Cerebellar nuclear complex (tissue), 1 donor: ENCODE measurements at places on chromosomes 5 and 9.

DNA sequence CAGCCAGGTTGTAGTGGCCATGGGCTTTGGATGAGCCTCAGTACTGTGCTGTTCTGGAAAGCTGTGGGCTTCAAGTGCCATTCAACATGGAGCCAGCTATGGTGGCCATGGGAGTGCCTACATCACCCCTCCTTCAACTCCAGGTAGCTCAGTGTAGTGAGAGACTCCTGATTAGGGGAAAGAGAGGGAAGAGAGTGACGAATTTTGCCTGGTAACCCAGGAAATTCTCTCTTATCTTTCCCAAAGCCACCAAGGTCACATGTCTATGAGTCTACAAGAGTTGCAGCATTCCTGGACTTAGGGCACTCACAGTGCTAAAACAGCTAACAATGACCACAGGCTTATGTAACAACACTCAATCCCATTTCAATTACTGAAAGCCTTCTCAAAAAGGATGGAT lies 81.7 kb upstream of the SPTLC1 start:
- DNase-seq = no peak

GRCh38 chr5:127254729-127255284 lies 35.8 kb upstream of the MEGF10 start:
- no peak for DNase-seq

DNA sequence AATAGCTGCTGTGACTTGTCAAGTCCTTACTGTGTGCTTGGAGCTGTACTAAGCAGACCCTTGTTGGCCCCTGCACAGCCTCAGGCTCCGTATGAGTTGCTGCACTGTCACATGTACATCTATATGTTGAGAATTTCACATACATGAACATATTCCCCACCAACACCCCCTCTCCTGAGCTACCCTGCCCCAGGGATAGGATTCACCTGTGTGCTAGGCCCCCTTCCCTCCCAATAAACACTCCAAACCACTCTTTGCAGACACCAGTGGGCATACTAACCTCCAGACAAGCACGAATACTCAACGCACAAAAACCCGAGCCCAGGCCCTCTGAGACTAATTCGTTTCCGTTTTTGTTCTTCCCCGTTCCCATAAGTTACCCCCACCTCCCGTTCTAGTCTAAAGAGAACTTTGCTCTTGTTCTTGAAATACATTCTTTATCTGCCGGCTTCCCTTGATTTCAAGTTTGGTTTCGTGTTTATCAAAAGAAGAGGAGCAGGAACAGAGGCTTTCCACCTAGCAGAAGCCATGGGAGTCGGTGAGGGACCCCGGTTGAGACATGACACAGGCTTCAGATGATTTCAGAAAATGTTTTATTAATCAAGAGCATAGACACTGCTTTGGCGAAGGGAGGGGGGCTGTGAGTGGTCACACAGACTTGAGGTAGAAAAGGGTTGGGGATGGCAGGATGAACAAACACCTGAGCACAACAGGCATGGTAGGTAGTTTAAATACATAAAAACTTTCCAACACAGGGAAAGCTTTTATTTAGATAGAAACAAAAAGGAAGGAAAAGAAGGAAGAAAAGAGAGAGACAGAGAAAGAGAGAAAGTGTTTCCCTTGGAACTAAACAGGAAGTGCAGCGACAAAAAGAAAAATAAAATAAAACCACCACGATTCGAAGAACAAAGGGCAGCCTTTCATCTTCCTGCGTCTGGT lies 3.4 kb downstream of the HAND1 start:
- no peak for DNase-seq

DNA sequence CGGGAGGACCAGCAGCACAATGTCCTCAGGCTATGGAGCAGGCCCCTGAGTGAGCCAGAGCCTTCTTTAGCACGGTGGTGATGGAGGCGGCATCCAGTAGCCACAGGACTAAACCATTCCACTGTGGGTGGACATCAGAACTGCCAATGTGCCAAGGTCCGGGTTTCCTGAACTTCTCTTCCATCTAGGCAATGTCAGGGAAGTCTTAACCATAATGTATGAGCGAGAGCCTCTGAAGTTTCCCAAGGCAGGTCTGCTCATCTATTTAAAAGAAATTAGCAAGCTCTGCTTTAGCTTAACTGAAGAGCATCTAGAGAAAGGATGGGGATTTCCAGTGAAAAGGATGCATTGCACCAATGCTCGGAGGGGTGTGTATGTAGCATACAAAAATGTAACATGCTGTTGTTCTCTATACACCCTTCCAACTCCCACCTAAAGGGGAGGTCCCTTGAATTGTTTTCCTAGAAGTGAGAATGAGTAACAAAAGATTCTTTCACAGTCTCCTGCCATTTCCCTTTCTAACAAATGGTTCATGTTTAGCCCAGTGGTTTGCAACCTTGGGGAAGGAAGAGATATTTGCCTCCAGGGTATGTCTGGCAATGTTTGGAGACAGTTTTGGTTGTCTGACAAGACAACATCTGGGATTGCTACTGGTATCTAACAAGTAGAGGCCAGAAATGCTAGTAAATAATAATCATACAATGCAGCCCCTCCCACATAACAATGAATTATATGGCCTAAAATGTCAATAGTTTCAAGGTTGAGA lies 6.1 kb upstream of the RXFP3 start:
- DNase-seq = no peak

- DNase-seq = no peak
Observed at GRCh38 chr5:88545338-88545737, 276.7 kb upstream of the TMEM161B start.

DNA sequence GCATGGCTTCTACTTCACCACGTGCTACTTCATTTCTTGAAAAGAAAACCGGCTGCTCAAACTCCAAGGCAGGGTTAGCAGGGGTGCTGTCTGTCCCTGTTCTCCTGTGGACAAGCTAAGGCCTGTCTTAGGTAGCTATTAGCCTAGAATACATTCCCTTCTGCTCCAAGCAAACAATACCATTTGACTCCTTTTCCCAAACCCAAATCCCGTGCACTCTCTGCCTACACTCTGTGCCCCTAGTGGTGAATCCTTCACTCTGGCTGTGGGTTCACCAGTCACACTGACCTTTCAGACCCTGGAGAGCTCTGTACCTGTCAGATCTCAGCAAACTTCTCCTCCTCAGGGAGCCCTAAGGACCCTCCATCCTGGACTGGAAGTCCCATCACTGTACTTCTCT lies 211.6 kb downstream of the SLIT3 start:
- no peak for DNase-seq

GRCh38 chr5:35876454-35876853 lies 19.8 kb downstream of the IL7R start:
- no peak for DNase-seq

GRCh38 chr9:93116072-93116961 lies 17.7 kb downstream of the NINJ1 start:
- DNase-seq = no peak

GRCh38 chr5:150261231-150261630 lies 28.3 kb downstream of the CAMK2A start:
- no peak for DNase-seq

DNA sequence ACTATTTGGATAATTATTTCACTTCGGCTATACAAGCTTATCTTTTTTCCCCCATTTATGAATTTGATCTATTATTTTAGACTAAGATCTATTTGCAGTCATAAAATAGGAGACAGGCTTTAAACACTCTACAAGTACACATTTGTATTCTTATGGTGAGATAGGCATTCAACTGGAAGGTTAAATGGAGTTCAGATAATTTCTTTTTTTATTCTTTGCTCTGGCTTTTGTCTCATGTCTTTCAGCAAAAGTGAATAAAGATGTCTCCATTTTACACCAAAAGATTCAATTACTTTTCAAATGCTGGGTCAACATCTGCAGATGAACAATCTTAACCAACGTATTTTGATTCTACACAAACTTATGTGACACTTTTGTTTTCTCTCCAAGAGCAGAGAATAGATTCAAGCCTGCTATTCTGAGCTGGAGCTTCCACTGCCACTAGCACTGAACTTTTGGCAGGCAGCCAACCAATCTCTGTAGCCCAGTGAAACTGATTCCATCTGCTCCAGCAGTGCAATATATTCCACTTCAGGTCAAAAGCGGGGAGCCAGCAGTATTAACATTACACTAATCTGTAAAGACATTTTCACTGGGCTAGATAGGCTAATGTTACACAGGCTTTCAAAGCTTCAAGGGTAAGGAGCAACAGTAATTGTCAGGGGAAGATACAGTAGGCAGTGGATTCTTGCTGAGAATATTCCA lies 452.0 kb upstream of the ZNF608 start:
- peak; percentile 18 for DNase-seq

GRCh38 chr9:113798062-113799030 lies 77.8 kb upstream of the ZNF618 start:
- no peak for DNase-seq

- DNase-seq = no peak
Observed at GRCh38 chr9:135455401-135456030, 24.1 kb upstream of the PPP1R26 start.

DNA sequence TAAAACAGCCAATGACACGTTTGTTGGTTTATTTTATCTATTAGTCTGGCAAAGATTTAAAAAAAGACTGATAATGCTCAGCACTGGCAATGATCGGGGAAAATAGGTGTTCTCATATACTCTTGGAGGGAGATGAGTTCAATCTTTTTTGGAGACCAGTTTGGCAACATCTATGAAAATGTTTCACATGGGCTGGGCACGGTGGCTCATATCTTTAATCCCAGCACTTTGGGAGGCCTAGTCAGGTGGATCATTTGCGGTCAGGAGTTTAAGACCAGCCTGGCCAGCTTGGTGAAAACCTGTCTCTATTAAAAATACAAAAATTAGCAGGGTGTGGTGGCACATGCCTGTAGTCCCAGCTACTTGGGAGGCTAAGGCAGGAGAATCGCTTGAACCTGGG lies 6.8 kb upstream of the ANKRD31 start:
- DNase-seq = no peak

- no peak for DNase-seq
Observed at GRCh38 chr9:90002397-90003271, 397.8 kb downstream of the GADD45G start.

DNA sequence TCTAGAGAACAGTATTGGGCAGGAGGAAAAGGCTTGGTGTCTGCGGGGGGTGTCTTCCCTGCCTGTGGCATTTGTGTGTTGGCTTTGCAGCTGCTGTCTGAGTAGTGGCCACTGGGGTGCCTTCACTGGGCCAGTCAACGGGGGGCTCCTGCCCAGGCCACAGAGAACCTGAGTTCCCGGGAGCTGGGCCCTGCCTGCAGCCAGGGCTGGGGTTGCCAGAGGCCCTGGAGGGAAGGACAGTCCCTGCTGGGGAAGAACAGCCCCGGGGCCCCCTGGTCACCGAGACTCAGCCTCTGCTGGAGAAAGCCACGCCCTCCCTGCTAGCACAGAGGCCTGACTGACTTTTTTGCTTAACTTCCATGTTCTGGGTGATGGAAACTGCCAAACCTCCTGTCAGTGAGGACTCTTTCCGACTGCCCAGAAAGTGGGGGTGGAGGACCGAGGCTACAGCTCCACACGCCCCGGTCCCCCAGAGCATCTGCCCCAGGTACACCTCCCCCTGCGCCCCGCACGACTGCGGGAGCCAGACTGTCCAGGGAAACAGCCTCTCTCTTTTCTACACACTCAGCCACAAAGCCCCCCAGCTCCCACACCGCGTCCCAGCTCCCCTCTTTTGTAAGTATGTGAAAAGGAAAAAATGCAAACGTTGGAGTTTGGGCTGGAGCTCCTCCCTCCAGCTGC lies 133.4 kb downstream of the DAB2IP start:
- no peak for DNase-seq

DNA sequence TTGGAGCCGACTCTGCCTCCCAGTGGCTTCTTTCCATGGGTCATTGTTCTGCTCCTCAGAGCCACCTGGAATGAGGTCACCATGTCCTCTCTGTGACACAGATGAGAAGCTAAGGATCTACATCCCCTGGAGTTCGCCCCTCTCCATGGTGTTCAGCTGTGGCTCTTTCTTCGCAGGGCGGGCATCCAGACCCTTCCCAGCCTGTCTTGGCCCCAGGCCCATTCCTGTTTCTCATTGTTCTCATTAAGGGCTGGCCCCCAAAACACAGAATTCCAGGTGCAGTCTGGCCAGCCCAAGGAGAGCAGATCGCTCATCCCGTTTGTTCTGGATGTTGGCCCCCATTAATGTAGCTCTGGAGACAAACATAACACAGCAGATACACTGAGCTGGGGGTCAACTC lies 66.4 kb upstream of the COL15A1 start:
- no peak for DNase-seq

- DNase-seq = no peak
Observed at GRCh38 chr9:81619353-81620001, 69.9 kb downstream of the TLE1 start.

DNA sequence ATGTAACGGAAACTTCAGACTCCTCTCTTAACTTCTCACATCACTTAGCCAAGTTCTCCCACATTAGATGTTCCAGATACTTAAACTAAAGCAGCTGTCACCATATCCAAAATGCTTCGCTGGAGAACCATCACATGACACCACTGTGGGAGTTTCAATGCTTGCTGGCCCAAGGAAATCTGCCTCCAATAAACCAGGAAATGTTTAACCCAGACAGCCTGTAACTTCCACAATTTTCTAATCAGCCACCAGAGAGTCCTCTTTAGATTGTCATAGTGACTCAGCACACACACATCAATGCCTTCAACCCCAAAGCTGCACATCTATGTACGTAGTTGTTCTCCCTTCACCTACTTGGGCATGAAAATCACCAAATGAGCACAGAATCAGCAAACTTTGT lies 118.7 kb downstream of the LPAR1 start:
- no peak for DNase-seq

- DNase-seq = no peak
Observed at GRCh38 chr5:7047511-7048261, 334.5 kb downstream of the TENT4A start.

- no peak for DNase-seq
Observed at GRCh38 chr5:91366551-91366950, 16.6 kb downstream of the ARRDC3 start.

- DNase-seq = no peak
Observed at GRCh38 chr9:129558063-129558550, 62.8 kb downstream of the C9orf50 start.

- no peak for DNase-seq
Observed at GRCh38 chr5:1751026-1751863, 48.4 kb downstream of the MRPL36 start.

DNA sequence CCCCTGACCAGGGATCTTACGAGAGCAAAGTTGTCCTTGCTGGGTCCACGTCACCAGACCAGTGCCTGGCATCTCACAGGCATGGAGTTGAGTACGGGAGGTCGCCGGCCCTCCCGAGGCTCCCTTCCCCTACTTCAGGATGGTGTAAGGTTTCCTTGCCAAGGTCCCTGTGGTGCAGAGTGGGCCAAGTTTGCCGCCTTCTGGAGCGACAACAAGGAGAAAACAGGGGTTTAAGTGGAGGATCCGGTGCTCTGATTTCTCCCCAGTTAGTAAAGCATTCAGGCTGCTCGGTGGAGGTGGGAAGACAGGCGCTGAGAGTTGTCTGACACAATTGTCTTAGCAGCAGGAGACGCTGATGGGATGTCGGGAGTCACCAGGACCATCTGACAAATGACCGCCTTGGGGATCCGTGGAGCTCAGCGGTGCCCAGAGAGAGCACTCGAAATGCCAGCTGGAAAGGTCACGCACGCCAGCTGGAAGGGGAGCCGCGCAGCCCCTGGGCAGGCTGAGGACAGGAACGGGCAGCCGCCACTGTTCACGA lies 37.3 kb downstream of the ADAMTS2 start:
- no peak for DNase-seq
